ENCODE measurements at places on chromosomes 13 and 19.
A peak's percentile ranks its signal among the peaks of the same experiment; 100 is the strongest.

DNA sequence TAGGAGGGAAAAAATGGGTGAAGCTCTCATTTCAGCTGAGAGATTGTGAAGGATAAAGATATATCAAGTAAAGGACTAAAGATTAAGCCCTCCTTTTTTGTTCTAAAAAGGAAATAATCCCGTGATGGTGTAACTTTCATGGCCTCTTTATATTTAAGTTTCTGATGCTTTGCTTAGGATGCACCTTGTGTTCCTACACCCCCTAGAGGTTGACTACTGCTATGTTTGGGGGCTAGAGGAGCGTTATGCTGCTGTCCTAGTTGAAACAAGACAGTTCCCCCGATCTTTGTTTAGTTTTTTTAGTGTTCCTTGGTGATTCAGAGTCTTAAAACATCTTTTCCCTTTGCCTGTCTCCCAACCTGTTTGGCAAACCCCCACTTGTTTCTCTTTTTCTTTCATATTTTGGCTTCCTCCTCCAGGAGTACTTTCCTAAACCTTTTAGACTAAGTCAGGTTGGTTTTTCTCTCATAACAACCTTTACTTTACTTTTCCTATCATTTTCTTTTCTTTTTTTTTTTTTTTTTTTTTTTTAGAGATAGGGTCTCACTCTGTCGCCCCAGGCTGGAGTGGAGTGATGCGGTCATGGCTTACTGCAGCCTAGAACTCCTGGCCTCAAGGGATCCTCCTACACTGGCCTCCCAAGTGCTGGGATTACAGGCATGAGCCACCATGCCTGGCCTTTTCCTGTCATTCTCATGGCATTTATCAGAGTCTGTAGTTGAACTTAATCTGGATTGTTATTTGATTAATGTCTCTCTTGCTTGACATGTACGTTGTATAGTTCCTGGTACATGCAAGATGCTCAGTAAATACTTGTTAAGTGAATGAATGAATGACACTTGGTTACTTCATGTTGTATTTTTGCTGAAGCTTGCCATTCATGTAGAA, 2.8 kb downstream of the UBA2 start:
- DNase-seq: peak; percentile 18

GRCh38 chr19:41528106-41528505, 47.9 kb upstream of the CEACAM21 start:
- no peak for DNase-seq

DNA sequence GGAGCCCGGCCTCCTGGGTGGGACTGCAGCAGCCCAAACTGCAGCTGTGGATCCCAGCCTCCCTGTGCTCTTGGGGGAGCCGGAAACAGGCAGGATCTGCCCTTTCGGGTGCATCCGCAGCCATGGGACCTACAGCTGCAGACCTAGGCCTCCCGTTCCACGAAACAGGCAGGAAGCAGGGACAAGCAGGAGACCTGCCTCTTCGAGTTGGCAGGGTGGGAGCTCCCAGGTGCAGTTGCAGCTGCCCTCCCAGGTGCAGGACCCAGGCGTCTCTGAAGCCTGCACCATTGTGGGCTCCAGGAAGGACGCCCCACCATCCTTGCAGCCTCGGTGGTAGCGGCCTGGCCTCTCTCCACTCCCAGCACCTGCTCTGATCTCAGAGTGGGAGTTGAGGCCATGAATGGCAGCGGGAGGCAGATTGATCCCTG, 189.0 kb upstream of the KLHL1 start:
- no peak for DNase-seq

- DNase-seq: no peak
Observed at GRCh38 chr19:5096536-5096935, 127.6 kb downstream of the KDM4B start.

DNA sequence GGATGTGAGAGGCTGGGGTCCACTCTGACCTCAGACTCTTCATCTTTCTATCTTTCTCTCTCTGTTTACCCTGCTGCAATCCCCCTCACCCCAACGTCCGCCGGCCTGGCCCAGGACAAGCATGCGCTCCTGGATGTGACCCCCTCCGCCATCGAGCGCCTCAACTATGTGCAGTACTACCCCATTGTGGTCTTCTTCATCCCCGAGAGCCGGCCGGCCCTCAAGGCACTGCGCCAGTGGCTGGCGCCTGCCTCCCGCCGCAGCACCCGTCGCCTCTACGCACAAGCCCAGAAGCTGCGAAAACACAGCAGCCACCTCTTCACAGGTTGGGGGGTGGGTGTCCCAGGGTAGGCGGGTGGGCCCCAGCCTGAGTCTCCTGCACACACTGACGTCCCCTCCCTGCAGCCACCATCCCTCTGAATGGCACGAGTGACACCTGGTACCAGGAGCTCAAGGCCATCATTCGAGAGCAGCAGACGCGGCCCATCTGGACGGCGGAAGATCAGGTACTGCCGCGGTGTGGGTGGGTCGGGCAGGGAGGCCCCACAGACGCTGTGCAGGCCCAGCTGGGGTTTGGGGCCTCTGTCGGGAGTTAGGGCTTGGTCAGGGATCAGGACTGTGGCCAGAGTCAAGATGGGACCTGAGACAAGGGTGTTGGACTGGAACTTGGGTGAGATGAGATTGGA, 15.0 kb downstream of the APBA3 start:
- no peak for DNase-seq

- DNase-seq: no peak
Observed at GRCh38 chr13:34246511-34246910, 428.6 kb downstream of the RFC3 start.

- no peak for DNase-seq
Observed at GRCh38 chr13:53005626-53006025, 23.0 kb upstream of the OLFM4 start.

- no peak for DNase-seq
Observed at GRCh38 chr19:53131727-53132126, 983 bp downstream of the ZNF415 start.

DNA sequence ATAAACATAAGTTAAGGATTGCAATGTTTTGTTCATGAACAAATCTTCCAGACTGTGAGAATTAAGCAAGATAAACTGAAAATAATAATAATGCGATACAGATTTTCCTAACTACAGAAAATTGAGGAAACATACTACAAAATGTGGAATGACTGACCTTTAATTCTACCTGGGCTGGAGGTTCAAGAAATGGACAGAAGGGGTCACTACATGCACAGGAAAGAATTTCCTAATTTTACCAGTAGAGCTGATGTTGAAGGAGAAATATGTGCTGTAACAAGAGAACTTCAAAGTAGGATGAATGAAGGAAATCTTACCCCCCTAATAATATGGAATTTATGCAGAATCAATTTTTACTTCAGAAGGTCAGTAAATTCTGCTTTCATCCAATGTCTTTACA, 62.3 kb downstream of the ZNF627 start:
- DNase-seq: no peak

GRCh38 chr13:79936368-79937136, 404.4 kb downstream of the SPRY2 start:
- DNase-seq: no peak

GRCh38 chr19:11191273-11191755, 6.0 kb downstream of the KANK2 start:
- peak; percentile 14 for DNase-seq

DNA sequence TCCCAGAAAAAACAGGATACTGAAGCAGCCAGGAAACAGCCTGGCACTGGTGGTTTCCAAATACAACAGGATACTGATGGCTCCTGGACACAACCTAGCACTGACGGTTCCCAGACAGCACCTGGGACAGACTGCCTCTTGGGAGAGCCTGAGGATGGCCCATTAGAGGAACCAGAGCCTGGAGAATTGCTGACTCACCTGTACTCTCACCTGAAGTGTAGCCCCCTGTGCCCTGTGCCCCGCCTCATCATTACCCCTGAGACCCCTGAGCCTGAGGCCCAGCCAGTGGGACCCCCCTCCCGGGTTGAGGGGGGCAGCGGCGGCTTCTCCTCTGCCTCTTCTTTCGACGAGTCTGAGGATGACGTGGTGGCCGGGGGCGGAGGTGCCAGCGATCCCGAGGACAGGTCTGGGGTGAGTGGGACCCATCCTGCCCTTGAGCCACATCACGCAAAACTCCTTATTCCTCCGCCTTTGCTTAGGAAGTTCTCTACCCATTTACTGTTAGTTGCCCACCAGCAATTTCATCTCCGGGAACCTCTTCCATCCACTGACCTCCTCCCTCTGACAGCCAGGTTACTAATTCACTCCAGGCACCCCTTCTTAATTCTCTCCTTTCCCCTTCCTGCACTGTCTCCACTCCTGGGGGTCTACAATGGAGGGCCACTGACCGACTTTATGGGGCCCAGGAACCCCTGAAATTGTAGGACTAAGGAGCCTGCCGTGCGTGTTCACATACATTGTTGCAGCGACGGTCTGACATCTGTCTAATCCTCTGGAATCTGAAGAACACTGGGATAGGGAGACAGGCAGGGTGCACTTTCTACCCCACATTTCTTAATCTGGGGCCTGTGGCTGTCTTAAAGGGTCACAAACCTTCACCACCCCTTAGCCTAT, 1.2 kb downstream of the ITPKC start:
- DNase-seq: no peak

- no peak for DNase-seq
Observed at GRCh38 chr13:43522788-43523187, 264.0 kb downstream of the ENOX1 start.

- DNase-seq: no peak
Observed at GRCh38 chr13:113063091-113063491, 42.5 kb upstream of the F7 start.

DNA sequence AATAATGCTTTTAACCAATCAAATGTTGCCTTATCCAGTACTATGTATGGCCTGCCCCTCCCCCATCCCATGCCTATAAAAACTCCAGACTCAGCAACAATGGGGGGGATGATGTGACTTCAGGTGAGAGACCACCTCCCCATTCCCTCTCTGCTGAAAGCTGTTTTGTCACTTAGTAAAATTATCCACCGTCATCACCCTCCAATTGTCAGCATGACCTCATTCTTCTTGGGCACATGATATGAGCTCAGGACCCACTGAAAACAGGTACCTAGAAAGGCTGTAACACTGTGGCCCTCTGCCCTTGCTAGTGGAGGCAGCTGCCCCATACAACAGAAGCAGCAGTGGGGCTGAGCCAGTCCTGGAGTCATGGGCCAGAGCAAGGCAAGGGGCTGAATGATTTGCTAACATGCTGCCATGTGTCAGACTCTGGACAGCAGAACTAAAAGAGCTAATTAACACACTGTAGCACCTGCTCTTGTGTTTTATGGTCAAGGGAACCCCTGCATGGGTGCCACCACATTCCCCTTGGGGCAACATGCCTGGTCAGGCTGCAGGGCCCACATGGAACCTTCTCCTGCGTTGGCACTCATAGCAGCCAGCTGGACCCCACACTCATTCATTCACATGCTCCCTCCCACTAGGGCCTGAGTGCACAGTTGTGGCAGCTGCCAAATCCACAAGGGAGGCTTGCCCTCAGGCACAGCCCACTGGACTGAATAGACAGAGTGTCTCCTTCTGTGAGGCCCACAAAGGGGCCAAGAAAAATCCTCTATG, 722.2 kb upstream of the PCDH20 start:
- no peak for DNase-seq

- DNase-seq: no peak
Observed at GRCh38 chr19:901216-902092, 8.2 kb downstream of the RNU6-9 start.

- no peak for DNase-seq
Observed at GRCh38 chr13:106090001-106090400, 445.5 kb downstream of the EFNB2 start.
